Activated T-cell treated with anti-CD3 and anti-CD28 coated beads, Interleukin-2, amount 50 U/mL, for 4 hours (primary cell): ENCODE measurements at places on chromosomes 12 and 14.

DNA sequence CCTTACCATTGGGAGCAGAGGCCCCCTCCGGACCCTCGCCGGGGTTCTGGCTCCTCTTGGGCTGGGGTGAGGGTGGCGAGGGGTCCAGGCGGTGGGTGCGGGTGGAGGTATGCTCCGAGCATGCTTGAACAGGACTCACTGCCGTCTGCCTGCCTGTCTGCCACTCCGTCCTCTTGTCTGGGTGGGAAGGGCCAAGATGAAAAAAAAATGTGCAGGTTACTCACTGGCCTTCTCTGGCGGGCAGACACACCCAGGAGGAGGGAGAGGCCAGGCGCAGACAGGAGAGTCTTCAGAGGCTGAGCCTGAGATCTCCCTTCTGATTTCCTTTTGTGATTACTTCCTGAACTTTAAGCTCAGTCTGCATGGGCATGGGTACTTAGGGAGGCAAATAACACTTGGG lies 76.1 kb downstream of the STON2 start:
- no peak for DNase-seq

DNA sequence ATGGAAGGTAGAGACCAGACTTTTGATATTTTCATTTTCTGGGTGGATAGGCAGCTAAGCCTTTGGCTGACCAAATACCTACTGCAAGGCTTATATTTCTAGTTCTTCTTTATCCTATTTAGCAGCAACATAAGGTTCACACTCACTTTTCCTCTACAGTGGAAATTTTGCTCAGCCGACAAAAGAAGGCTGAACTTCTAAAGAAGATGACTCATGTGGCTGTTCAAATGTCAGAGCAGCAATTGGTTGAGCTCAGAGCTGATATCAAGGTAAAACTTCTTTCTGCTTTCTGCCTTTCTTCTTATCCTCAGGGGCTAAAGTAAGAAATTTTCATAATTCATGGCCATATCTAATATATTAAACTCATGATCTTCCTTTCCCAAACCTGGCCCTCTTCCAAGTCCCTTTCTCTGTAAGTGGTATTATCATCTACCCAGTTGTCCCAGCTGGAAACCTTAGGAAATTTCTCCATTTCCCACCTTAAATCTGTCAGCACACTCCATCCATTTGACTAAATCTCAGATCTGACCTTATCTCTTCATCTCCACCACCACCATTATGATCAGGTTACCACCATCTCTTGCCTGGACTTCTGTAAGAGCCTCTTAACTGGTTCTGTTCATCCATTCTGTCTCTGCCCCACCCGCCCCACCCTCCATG lies 19.8 kb upstream of the KCNH3 start:
- no peak for DNase-seq

DNA sequence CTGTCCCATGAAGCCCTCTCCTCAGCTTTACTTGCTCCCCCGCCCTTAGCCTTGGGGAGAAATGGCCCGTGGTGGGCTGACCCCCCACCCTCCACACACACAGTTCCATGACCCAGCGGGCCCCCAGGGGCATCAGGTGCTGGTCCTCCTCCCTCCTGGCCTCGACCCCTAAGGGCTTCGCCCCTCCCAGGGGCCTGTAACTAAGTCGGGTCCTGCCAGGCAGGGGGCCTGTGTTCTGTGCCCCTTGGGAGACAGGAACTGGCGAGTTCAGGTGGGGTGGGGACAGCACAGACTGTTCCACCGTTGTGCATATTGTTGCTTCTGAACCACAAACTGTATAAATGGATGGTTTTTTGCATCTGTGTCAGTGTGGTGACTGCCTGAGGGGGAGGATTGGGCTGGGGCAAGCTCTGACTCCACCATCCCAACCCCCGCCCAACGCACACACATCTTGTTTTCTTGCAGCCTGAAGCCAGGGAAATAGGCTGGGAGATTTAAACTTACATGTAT lies 8.8 kb downstream of the TAMALIN start:
- DNase-seq: no peak

- DNase-seq: no peak
Observed at GRCh38 chr12:31868965-31869364, 90.2 kb upstream of the RESF1 start.

- no peak for DNase-seq
Observed at GRCh38 chr12:125280482-125281377, 215.5 kb downstream of the AACS start.

GRCh38 chr12:120085920-120086645 lies 30.5 kb downstream of the RAB35 start:
- no peak for DNase-seq

DNA sequence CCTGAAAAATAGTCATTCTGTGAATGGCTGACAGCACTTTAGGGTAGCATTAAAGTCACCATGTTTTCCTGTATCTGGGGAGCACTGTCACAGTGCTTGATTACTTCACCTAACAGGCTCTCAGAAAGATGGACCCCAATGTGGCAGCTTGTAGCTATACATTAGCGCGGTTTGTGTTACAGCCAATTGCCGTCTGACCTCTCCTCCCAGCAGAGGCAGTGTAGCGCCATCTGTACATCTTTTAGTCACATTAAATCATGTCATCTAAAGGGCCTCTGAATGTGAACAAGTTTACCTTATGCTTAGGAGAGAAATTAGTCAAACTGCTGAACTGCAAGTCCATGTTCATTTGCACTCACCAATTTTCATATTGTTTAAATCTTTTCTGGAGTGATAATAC lies 113.7 kb downstream of the LMO3 start:
- DNase-seq: no peak

DNA sequence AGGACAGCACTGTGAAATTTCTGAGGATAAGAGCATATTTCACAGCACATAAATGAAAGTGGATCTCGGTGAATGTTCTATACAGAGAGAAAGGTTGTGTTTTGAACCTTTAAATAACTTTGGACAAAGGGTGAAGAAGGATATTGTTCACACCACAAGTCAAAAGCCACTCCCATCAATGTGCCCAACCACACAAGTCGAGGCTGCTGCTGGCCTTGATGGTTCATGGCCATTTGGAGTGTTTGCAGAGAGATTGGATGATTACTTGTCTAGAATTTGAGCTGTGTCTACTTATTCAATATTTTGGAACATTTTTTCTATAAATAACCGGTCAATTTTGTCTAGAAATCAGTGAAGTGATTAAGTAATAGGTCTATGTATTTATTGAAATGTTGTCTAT lies 121.2 kb downstream of the HMGA2 start:
- no peak for DNase-seq

DNA sequence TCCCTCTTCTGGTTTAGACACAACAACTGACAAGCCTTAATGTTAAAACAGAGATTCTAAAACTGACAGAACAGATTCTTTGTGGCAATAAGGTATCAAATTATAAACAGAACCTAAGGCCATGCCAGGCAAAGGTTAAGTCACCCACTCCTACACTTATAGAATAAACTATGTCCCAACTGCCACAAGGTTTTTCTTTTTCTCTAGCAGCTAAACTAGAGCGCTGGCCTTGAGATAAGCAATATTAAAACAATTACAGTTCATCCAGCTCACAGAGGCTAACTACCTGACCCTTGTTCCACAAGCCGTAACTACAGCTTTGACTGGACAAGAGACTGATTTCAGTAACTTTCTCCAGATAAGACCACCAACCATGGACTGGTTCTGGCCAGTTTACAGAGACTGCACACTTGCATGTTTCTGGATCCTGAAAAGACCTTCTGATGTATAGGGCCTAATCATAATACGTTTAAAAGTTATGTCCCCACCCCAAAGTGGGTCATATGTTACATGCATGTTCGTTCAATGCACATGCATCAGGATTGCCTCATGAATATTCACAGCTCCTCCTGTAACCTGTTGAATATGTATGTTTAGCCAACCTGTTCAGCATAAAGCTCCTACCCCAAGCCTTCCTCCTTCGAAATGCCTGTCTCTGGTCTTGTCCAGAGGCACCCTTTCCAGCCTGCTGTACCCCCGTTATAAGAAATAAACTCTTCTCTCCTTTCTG lies 61.9 kb upstream of the VASH1 start:
- no peak for DNase-seq
